ENCODE measurements at places on chromosomes 11 and 22.
A peak's percentile ranks its signal among the peaks of the same experiment; 100 is the strongest.

DNA sequence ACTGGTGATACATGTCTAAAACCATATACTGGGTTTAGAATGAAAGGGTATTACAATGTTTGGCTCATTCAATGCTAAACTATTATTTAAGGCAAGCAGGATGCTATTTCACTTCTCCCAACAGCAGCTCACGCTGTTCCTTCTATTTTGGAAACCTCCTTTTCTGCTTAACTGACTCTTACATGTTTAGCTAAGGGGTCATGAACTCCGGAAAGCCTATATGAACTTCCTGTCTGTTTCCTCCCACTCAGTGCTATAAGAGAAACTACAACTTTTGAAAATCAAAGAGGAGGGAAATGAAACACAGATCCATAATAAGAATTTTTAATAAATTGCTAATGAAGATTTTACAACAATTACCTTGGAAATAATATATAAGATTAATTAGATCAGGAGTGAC lies 30.9 kb downstream of the SLC36A4 start:
- no peak for DNase-seq

DNA sequence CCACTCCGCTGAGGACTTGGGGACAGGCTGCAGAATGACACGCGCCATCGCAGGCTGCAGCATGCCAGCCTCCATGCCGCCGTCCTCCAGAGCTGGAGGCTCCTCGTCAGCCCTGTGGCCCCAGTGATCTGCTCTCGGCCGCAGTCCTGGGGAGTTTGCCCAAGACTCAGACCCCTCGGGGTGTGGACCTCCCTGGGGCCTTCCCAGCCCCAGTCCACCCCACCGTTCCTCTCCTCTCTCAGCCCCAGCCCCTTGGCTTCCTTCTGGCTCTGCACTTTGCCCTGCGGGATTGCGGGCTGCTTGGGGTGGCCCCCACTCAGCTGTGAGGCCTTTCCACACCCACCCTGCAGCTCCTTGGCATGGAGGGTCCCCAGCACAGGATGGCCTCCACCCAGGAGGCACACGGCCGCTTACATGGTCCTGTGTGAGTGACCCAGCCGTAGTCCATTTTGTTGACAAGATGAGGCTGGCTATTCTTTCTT lies 414.9 kb downstream of the TBC1D22A start:
- DNase-seq: no peak

DNA sequence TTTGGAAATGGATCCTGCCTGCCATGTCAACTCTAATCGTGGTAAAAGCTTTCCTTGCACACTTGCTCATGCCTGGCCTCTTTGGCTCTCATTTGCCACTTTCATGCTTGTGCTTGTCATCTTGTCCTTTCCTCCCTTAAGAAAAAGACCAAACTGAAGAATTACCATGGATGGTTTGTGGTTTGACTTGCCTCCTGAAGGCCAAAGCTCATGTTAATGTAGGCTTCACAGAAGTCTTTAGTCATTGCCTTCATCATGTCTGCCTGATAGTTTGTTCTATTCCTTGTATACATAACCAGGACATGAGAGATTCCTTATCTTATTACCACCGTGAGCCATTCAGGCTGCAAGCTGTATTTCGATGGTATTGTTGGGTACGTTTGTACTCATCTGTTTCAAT lies 17.3 kb downstream of the TEAD1 start:
- DNase-seq: no peak

- peak; percentile 47 for DNase-seq
Observed at GRCh38 chr11:69245491-69246345, 48.2 kb upstream of the MYEOV start.

DNA sequence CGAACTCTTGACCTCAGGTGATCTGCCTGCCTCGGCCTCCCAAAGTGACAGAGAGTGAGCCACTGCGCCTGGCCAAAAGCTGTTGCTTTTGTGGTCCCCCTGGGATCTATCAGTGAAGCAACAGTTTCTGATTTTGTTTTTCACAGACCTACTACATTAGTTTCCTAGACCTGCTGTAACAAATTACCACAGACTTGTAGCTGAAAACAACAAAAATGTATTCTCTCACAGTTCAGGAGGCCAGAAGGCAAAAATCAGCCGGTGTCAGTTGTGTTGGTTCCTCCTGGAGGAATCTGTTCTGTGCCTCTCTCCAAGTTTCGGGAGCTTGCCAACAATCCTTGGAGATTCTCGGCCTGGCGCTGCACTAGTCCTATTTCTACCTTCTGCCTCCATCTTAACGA lies 8.5 kb upstream of the SLC35C1 start:
- no peak for DNase-seq

GRCh38 chr11:131993246-131993645 lies 622.8 kb downstream of the NTM start:
- DNase-seq: no peak

DNA sequence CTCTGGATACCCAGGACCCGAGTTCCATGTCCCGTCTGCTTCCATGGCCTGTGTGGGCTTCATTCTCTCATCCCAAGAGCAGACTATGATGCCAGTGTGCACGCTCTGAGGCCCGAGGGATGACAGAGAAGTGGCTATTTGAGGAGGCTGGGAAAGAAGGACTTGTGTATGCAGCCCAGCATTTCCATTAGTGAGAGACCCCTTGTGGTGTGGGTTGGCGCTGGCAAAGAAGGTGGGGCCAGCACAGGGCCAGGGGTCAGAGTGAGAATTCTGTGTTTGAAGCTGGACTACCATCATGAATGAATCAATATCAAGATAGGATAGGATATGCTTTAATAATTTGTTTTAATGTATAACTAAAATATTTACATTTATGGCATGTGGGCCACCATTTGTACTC lies 200.8 kb downstream of the HIPK3 start:
- DNase-seq: no peak

GRCh38 chr11:72798361-72798760 lies 4.5 kb upstream of the STARD10 start:
- no peak for DNase-seq

DNA sequence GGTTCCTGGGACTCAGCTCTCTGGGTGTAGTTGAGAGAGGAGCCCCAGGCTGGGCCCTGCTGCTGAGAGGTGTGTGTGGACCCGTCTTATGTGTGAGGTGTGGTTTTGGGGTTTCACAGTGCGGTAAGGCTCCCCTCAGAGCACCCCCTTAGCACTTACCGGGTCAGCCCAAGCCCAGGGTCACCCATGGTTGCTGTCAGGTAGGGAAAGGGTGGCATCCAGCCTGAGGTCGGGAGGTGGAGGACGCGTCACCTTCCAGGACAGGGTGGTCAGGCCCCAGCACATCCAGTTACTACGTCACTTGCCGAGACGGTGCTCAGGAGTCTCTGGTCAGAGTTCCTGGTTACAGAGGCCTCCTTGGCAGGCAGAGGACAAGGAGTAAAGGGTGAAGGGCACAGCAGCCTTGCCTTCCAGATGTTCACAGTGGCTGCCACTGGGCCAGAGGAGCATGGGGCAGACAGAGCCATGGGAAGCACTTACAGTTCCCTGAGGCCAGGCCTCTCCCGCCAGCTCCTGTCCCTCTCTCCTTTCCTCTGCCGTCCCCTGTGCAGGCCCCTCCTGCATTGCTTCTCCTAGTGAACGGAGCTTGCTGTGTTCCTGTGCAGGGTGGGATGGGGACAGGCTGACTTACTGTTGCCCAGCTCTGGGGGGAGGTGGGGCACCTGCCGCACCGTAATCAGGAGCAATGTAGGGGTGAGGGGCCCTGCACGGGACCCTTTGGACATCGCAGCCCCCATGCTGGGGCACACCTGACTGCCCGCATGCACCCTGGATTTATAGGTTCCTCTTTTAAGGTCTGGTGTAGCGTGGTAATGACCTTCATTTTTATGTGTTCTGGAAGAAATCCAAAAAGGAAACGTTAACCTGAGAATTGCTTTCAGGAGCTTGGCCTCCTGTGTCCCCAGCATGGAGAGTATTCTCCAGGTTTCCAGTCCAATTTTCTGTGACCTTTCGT lies 285.9 kb downstream of the TBC1D22A start:
- no peak for DNase-seq

GRCh38 chr11:119459293-119459976 lies 36.5 kb upstream of the THY1 start:
- DNase-seq: no peak

DNA sequence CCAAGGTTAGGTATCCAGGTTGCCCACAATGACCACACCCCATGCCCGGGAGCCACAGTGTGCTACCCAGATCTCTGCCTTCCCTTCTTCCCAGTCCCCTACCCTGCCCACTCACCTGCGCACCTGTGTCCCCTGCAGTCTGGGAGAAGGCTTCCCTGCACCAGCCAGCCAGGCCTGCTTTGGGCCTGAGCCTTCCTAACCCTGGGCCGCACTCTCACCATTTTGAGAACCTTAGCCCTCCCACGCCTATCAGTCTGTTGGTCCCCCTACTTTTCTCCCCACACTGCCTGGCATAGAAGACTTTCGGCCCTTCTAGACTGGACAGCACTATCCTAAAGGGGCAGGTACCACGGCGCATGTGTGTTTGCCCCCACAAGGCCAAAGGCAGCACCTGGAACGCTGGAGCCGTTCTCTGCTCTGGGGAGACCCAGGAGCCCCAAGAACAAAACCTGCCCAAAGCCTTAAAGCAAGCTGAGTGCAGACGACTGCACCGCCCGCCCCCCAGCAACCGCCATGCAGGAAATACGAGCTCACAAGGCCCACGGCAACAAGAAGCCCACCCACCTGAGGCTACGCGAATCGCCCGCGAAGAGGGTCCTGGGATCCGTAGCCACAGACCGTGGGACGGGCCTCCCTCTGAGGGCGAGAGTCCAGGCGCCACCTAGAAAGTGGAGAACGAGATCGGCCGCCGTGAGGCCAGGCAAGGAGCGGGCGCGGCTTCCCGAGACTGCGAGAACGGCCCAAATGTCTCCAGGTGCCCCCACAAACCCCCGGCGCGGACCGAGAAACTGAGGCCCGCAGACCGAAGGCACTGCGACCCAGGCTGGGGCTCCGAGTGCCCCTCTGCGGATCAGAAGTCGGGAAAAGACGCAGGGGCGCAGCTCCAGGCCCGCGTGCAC lies 546 bp downstream of the GNB1L start:
- no peak for DNase-seq

GRCh38 chr11:91163619-91164451 lies 941.0 kb upstream of the CHORDC1 start:
- DNase-seq: no peak

- no peak for DNase-seq
Observed at GRCh38 chr11:8671651-8672062, 10.8 kb downstream of the TRIM66 start.

GRCh38 chr11:30868626-30869081 lies 282.5 kb upstream of the MPPED2 start:
- no peak for DNase-seq

GRCh38 chr11:67562963-67563704 lies 20.5 kb upstream of the GSTP1 start:
- DNase-seq: no peak

DNA sequence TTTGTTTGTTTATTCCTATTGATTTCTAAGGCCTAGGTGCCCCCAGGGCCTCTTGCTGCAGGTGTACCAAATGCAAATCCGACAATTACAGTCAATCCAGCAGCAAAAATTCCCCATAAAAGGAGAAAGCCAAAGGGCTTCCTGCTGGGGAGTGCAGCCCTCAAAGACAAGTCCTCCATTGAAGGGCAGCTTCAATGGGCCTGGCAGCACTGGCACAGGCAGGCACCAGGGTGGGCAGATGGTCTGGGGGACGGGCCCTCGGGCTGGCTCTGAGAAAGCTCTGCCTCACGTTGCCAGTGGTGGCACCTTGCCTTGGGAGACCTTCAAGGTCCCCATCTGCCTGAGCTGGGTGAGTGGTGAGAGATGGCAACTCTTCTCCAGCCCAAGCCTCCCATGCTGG lies 128.0 kb downstream of the DSCAML1 start:
- no peak for DNase-seq

- DNase-seq: no peak
Observed at GRCh38 chr11:8365216-8365941, 101.7 kb upstream of the LMO1 start.

- no peak for DNase-seq
Observed at GRCh38 chr11:114358716-114359115, 41.6 kb downstream of the C11orf71 start.

DNA sequence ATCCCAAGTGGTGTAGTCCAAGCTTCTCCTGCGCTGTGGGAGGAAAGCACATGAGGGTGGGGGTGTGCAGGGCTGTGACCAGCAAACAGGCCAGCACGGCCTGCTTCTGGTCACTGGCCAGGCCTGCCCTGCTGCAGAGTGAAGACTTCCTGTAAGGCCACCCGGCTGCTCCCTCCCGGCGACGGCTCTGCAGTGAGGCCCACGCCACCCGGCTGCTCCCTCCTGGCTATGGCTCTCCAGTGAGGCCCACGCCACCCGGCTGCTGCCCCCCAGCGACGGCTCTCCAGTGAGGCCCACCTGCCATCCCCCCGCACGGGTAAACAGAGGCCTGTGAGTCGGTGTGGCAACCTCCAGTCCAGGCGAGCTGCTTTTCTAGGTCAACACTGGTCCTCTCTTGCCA lies 31.4 kb upstream of the BRSK2 start:
- DNase-seq: no peak

- no peak for DNase-seq
Observed at GRCh38 chr11:59542142-59542810, 30.9 kb downstream of the OR4D9 start.

DNA sequence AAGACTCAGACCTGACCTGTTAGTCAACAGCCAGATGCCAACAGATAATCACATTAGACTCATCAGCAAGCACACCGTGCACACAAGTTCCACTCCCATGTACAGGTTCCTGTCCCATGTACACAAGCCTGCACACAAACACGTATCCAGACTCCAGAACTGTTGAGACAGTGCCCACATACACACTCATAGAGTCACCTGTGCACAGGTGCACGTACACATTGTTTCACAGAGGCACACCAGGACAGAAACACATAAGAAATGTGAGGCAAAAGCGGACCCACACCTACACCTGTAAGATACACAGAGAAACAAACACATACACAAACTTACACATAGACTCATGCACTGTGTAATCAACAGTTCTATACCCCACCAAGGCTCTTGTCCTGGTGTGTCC lies 2.7 kb upstream of the ZNF74 start:
- no peak for DNase-seq

- no peak for DNase-seq
Observed at GRCh38 chr11:35274909-35275785, 136.2 kb downstream of the CD44 start.

- DNase-seq: no peak
Observed at GRCh38 chr22:42397332-42398249, 34.6 kb downstream of the NFAM1 start.

DNA sequence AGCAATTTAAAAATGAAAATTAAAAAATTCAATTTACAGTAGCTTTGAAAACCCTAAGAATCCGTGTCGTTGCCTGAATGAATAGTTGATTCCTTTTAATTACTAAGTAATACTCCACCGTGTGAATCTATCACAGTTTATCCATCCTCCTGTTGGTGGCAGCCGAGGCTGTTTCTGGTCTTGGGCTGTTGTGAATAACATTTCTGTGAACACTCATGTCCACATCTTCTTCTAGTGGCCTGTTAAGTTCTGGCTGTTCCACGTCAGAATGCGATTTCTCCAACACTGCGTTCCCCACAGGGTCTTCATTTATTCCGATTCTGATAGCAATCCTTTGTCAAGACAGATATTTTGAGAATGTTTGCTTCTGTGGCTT lies 223.0 kb downstream of the TBC1D22A start:
- DNase-seq: no peak

DNA sequence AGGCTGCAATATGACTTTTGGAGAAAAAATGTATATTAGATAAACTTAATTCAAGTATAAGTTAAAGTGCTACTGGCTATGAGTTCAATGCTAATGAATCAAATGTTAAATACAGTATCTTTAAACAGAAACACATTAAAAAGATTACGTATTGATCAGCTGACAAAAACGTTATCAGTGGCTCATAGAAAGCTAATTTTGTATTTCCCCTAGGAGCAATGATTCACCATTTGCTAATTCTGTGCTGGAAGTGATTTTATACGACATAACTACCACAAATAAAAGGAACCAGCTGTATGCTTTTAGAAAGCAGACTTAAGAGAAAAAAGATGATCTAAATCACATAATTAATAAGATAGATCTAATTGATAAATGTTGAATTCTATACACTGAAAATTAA lies 43.6 kb downstream of the MRE11 start:
- no peak for DNase-seq
